ENCODE measurements at places on chromosomes 3 and 15. TPM values are rescaled to one million over a fixed set of nuclear protein-coding genes. Genes with fewer than 3 reads are reported as not detected.

DNA sequence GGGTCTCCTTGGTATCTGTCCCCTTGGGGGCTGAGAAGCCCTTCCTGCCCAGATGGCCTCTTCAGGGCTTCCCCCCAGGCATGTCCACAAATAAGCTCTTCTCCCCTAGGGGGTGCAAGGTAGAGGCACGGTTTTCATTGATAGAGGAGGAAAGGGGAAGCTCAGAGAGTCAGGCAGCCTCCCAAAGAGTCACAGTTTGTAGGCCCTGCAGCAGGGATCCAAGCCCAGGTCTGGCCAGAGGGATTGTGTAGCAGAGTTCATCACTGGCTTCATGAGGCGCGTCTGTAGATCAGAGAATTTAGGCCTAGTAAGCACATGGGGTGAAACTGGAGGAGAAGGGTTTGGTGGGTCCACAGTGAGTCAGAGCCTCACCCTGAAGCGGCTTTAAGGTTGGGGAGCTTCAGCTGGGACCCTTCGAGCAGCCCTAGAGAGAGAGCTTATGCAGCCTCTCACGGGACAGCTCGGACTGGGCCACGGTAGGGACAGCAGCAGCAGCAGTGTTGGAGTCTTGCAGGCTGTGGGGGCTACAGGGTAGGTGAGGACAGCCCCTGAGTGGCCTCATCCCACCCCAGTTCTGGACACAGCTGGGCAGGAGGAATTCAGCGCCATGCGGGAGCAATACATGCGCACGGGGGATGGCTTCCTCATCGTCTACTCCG is 37.5 kb upstream of the ESYT3 start:
- peaks cover 27% of the 10 kb centered on the region for H3K36me3 ChIP-seq
- no peak overlapping the region for H3K27ac ChIP-seq
- H3K27me3 ChIP-seq = no peaks in the 10 kb centered on the region
- H3K4me1 ChIP-seq = no peaks in the 10 kb centered on the region
- H3K4me3 ChIP-seq = no peak overlapping the region

Gene AMOTL2
- 300 TPM for total RNA-seq

- H3K27me3 ChIP-seq = no peaks in the 10 kb centered on the region
- H3K36me3 ChIP-seq = no peaks in the 10 kb centered on the region
- H3K4me3 ChIP-seq = no peak overlapping the region
Observed at GRCh38 chr3:153192327-153192726, 30.3 kb downstream of the RAP2B start.

DNA sequence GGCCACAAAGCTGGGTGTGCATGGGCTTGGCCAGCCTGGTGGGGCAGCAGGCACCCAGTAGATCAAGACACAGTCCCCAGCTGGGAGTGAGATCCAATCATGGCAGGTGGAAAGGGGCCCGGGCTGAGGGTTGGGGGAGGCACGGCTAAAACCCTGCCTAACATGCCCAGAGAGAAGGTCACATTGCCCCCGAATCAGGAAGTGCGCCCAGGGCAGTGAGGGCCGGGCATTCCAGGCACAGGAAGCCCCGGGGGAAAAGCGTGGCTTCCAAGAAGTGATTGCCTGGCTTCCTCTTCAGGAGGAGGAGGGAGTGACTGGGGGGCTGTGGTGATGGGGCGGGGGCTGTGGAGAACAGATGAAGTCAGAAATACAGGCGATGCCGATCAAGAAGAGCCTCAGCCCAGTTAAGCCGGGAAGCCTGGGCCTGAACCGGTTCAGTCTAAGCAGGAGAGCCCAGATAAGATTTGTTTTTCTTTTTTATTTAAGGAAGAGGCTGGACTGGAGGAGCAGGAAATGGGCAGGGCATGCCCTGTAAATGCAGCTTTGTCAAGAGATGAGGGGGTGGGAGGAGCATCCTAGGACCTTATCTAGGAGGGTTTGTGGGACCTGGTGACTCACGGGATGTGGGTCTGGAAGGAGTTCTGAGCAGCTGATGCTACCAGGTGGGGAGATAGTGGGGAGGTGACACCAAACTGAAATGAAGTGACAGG is 83.9 kb downstream of the CHSY1 start:
- DNase-seq = peak; percentile 96
- H3K4me1 ChIP-seq = peaks cover 53% of the 10 kb centered on the region
- H3K4me3 ChIP-seq = peak overlapping the region; percentile 42
- no peaks in the 10 kb centered on the region for H3K27me3 ChIP-seq
- peak overlapping the region; percentile 96 for H3K27ac ChIP-seq
- H3K36me3 ChIP-seq = no peaks in the 10 kb centered on the region

- no peaks in the 10 kb centered on the region for H3K36me3 ChIP-seq
- no peak overlapping the region for H3K4me3 ChIP-seq
- no peaks in the 10 kb centered on the region for H3K4me1 ChIP-seq
Observed at GRCh38 chr15:36511594-36511993, 67.8 kb upstream of the CDIN1 start.

GRCh38 chr3:101936419-101937356 is 87.4 kb downstream of the NFKBIZ start:
- H3K36me3 ChIP-seq = no peaks in the 10 kb centered on the region
- H3K4me3 ChIP-seq = peak overlapping the region; percentile 2
- peak; percentile 77 for DNase-seq
- peaks cover 49% of the 10 kb centered on the region for H3K4me1 ChIP-seq
- H3K27me3 ChIP-seq = no peaks in the 10 kb centered on the region
- H3K27ac ChIP-seq = peak overlapping the region; percentile 67

Gene RAD51
- 1.8 TPM for total RNA-seq

Gene IL17RC
- total RNA-seq = 42.1 TPM

- H3K27me3 ChIP-seq = no peaks in the 10 kb centered on the region
- peaks cover 10% of the 10 kb centered on the region for H3K4me1 ChIP-seq
- no peaks in the 10 kb centered on the region for H3K36me3 ChIP-seq
- no peak for DNase-seq
Observed at GRCh38 chr3:126941721-126942270, 41.1 kb upstream of the PLXNA1 start.

Gene VIPR1
- not detected for total RNA-seq

GRCh38 chr3:32120471-32120870 is 14.1 kb downstream of the GPD1L start:
- H3K4me3 ChIP-seq = no peak overlapping the region
- no peaks in the 10 kb centered on the region for H3K4me1 ChIP-seq
- peak; percentile 37 for DNase-seq
- H3K36me3 ChIP-seq = no peaks in the 10 kb centered on the region
